NCI-H1417 treated with DMSO at 0.1 percent for 48 hours (cell line): ENCODE measurements at places on chromosomes 1 and 21.

DNA sequence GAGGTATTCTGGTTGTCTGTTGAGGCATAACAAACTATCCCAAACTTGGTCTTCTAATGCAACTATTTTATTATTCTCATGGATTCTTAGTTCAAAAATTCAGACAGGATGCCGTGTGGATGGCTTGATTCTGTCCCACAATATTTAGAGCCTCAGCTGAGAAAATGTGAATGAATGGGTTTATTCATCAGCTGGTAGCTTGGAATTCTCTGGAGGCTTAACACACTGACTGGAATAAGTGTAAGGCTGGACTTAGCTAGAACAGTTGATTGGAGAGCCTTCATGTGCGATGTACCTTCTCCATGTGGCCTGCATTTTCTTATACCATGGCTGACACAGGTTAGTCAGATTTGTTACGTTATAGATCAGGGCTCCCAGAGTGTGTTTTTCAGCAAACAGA is 30.8 kb downstream of the TNNI3K start:
- no peak for DNase-seq

DNA sequence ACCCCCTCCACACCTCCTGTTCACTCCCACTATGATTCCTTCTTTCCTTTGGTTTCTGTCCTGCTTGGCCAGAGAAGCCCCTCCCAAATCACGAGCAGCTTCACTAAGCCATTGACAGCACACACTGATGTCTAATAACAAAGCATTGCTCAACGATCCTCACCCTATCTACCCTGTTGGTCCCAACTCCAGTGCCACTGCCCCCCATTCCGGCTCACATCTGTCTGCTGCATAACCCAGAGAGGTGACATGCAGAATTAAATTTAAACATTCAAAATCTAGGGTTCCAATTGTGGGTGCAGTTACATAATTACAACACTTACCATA is 236.9 kb downstream of the TTLL7 start:
- no peak for DNase-seq

DNA sequence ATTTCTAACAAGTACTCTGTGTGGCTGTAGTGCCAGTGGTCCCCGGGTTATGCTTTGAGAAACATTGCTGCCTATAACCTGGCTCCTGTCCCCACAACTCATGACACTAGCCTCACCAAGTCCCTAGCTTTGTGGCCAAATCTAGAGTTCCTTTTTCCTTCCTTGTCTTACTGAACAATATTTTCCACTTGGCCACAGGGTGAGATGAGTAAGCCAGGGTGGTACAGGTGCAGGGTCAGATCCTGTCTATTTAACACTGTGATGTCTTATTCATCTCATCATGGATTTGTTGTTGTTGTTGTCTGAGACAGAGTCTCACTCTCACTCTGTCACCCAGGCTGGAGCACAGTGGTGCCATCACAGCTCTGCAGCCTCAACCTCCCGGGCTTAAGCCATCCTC is 18.6 kb downstream of the ARMH1 start:
- no peak for DNase-seq

GRCh38 chr1:20648946-20649345 is 12.2 kb downstream of the DDOST start:
- no peak for DNase-seq

GRCh38 chr1:243550276-243550675 is 294.4 kb downstream of the SDCCAG8 start:
- DNase-seq = no peak

DNA sequence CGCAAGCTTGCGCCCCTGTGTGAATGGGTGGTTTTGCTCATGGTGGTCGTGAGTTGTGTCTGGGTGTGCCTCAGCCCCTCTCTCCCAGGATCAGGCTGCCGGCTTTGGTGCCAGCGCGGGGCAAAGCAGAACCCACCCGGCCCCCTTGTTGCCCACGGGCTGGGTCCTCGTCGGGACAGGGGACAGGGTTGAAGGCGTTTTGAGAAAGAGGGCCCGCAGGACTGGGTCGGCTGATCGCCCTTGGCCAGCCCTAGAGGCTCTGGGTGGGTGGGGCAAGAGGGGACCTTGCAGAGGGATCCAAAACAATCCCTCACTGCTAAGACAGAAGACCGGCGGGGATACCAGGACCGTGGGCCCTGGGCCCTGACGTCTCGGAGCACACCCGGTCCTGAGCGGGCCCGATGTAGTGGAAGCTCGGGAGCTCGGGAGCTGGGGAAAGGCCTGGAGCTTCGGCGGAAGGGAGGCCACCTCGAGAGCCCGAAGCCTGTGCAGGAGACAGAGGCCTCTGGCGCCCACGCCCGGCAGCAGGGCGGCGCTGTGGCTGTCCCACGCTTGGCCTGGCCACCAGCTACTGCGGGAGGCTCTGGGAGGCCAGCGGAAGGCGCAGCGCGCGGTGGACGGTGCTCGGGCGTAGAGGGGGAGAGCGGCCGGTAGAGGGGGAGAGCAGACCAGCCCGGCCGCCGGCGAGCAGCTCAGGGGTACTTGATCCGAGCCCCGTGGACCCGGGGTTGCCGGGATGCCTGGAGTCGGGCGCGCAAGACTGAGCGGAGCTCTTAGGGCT is 2.8 kb upstream of the ZNF678 start:
- no peak for DNase-seq

GRCh38 chr1:209326076-209326475 is 257.4 kb upstream of the CAMK1G start:
- DNase-seq = no peak

- DNase-seq = no peak
These were observed 22.6 kb downstream of the ANKRD13C start for GRCh38 chr1:70331962-70332361.

- DNase-seq = no peak
These were observed 458.2 kb upstream of the RUNX1 start for GRCh38 chr21:35507181-35507759.

DNA sequence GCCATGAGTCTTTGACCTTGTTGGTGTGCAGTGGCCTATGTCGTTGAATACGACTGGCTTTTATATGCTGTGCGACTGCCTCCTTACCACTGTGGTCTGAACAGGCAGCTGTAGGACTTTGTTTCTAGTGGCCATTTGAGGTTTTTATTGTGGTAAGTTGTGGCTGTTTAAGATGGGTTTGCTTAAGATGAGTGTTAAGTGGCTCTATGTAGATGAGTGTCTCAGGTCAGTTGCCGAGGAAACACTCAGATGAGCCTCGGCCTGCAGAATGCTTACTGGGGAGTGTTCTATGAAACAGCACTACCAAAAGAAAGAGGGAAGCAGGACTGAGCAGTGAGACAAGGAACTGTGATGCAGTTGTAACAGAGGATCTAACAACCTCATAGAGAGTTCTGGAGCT is 14.9 kb upstream of the CD1C start:
- no peak for DNase-seq

DNA sequence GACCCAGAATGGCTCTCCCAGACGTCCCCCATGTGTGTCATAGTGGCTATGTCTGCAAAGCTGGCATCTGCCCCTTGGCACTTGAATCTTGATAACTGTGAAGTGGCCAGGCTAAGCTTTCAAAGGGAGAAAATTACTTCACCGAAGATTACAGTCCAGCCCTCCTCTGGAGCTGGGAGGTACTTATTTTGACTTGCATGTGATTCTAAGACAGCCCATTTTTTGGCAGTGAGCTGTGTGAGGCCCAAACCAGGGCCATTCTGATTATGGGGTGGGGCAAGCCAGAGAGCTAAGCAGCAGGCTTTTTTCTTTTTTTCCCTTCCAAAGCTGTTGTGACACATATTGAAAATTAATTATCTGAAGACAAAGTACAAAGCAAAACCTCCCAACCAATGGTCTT is 42.1 kb upstream of the C8B start:
- DNase-seq = no peak

GRCh38 chr1:111707906-111708305 is 31.3 kb downstream of the INKA2 start:
- no peak for DNase-seq

- DNase-seq = no peak
These were observed 53.6 kb downstream of the OLIG1 start for GRCh38 chr21:33123374-33124123.

DNA sequence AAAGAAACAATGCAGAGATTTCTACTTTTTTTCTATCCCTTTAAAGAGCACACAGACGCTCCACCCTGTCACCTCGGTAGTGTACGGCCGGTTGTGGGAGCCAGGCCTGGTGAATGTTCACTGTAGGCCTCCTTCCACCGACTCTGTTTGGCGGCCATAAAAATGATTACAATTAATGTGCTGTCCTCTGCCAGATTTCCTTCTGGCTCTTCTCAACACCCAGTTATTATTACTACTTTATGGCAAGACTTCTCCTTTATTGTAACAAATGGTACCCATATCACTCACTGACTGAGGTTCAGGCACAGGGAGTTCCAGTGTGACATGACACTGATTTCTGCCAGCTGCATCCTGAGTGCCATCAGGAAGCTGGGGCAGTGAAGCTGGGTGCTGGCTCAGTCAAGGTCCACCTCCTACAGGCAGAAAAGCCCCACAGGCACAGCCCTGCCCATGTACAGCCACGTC is 37.4 kb downstream of the GPR161 start:
- no peak for DNase-seq

DNA sequence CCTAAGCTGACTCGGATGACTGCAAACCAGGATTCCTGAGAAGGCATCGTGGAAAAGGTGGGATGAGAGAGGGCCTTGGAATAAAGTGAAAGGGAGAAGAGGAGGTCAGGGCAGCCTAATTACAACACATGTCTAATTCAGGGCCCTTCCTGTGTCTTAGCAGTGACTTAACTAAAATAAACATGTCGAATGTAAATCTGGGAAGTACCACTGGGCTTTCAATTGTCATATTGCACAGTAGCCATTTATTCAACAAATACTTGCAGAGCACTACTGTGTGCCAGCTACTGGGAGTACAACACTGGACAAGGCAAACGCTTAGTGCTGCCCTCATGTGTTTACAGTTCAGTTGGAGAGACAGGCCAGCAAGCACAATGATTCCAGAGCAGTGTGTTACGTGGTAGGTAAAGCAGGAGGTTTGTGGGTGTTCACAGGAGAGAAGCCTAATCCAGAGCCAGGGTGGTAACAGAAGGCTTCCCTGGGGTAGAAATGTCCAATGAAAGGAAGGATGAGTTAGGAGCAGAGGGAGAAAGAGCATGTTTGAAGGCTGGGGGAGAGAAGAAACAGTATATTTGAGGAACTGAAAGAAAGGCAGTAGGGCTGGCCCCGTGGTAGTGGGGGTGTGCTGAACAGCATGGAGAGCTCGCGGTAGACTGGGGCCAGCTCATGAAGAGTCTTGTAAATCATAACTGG is 38.0 kb upstream of the RASAL2 start:
- no peak for DNase-seq

DNA sequence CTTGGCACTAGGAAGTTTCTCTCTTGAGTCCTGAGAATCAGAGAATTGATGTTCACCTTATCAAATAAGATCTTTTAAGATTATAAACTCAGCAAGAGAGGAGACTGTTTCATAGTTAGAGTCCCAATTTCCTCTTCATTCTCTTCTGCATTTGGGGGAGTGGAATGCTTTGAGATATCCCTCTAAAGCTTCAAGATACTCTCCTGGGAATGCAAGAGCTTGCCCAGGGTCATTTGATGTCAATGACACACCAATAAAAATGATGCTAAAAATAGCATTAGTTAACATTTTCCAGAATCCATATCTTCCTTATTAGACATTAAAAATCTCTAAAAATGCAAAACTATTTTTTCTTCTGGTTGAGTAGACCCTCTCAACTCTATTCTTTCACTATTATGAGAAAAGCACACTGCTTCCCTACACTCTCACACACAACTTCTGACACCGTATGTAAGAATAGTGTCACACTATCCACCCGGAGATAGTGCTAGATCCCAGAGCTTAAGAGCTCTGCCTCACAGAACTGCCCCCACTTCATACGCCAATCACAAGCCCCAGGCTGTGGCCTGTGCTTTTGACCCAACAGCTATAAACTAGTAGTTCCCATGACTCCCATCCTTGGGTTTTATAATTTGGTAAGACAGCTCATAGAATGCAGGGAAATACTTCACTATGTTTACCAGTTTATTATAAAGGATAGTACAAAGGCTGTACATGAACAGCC is 399.9 kb upstream of the RUNX1 start:
- no peak for DNase-seq

GRCh38 chr1:9784508-9785133 is 39.1 kb downstream of the CLSTN1 start:
- DNase-seq = no peak

GRCh38 chr1:208185801-208186231 is 58.4 kb downstream of the PLXNA2 start:
- no peak for DNase-seq

- DNase-seq = no peak
These were observed 489.3 kb upstream of the RUNX1 start for GRCh38 chr21:35538386-35538785.

DNA sequence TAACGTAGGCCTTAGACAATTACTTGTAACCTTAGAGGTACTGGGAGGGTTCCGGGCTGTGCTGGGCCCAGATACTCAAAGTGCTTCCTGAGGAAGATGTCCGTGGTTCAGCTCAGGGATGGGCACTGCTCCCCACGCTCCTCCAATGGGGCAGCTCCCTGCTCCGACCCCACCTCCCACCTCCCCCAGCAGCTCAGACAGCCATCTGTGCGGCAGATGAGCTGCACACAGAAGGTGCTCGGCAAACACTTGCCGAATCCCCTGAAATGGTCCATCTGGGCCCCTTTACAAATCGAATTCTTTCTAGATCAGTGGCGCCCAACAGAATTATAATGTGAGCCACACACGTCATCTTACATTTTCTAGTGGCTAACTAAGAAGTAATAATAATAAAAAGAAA is 242.4 kb upstream of the RAB4A start:
- DNase-seq = no peak

- no peak for DNase-seq
These were observed 726 bp upstream of the CYB5R1 start for GRCh38 chr1:202967684-202968281.

GRCh38 chr21:31983120-31983519 is 110.3 kb downstream of the HUNK start:
- no peak for DNase-seq

GRCh38 chr21:25329227-25329825 is 278.0 kb downstream of the MRPL39 start:
- DNase-seq = no peak
